ENCODE measurements at places on chromosomes 2 and 18. TPM values are rescaled to one million over a fixed set of nuclear protein-coding genes. Genes with fewer than 3 reads are reported as not detected.

The MYCN gene
- total RNA-seq = not detected

The GKN2 gene
- total RNA-seq = not detected

The EMILIN1 gene
- total RNA-seq = 251 TPM

The GRB14 gene
- total RNA-seq = 0.26 TPM

The ARMC9 gene
- 60.4 TPM for total RNA-seq

The UBXN2A gene
- total RNA-seq = 13.9 TPM

The NAT8 gene
- not detected for total RNA-seq

The DSG4 gene
- total RNA-seq = not detected

The ACOXL gene
- not detected for total RNA-seq

The DTNA gene
- 28.2 TPM for total RNA-seq

The RND3 gene
- 559 TPM for total RNA-seq

The SCYGR5 gene
- total RNA-seq = not detected

The SCTR gene
- total RNA-seq = not detected

The SLC4A3 gene
- total RNA-seq = 1.3 TPM

The BOLL gene
- total RNA-seq = not detected

The DYNAP gene
- total RNA-seq = not detected

The HADHA gene
- 144 TPM for total RNA-seq

The CABLES1 gene
- total RNA-seq = 15.7 TPM

The DDX18 gene
- total RNA-seq = 37.2 TPM

The FEV gene
- not detected for total RNA-seq

The UPP2 gene
- not detected for total RNA-seq

The SERPINB12 gene
- total RNA-seq = not detected

The GRHL1 gene
- 0.77 TPM for total RNA-seq

All from fibroblast of lung (primary cell).